ENCODE measurements at places on chromosomes 5 and 9. TPM values are rescaled to one million over a fixed set of nuclear protein-coding genes. Genes with fewer than 3 reads are reported as not detected.
A peak's percentile ranks its signal among the peaks of the same experiment; 100 is the strongest.

- no peak for DNase-seq
Observed at GRCh38 chr5:54397420-54397819, 58.1 kb upstream of the HSPB3 start.

GRCh38 chr5:127757576-127757975 lies 54.4 kb downstream of the CCDC192 start:
- peak; percentile 66 for DNase-seq

GRCh38 chr5:127586066-127586770 lies 62.7 kb upstream of the CTXN3 start:
- DNase-seq, result no peak

The NTNG2 gene
- 2.1 TPM for total RNA-seq

GRCh38 chr9:29211003-29211579 lies 1637.8 kb upstream of the C9orf72 start:
- no peak for DNase-seq

The DMXL1 gene
- total RNA-seq, result 59.5 TPM

The IFNB1 gene
- 0.17 TPM for total RNA-seq

The BHMT2 gene
- total RNA-seq, result 20.3 TPM

DNA sequence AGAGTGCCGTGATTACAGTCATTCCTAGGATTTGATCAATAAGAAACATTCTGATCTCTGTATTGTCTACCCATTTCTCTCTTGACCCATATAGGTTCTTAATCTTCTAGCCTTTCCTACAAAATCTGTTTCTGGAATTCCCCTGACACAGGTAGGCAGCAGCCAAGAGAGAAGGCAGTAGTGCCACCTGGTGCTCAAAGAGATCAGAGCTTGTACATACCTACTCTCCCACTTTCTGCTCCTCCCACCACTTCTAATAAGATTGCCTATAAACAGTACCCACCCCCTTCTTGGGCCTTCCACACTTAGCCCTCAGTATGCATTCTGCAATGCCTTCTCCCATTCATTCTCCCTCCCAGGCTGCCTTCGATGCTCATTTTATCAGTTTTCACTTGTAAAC lies 117.4 kb upstream of the RORB start:
- DNase-seq, result peak; percentile 21

The DBH gene
- not detected for total RNA-seq

- DNase-seq, result no peak
Observed at GRCh38 chr5:106324356-106324755, 1346.4 kb downstream of the EFNA5 start.

The TSLP gene
- 9.2 TPM for total RNA-seq

Data from fibroblast of lung (primary cell).